ENCODE measurements at places on chromosomes 7 and 10. TPM values are rescaled to one million over a fixed set of nuclear protein-coding genes. Genes with fewer than 3 reads are reported as not detected.

Gene MMP21
- total RNA-seq: 0.17 TPM

Gene STEAP4
- 9.8 TPM for total RNA-seq

Gene BAIAP2L1
- total RNA-seq: 55.8 TPM

Gene STN1
- 29.2 TPM for total RNA-seq

Gene CTAGE15
- total RNA-seq: 0.63 TPM

Gene TBRG4
- total RNA-seq: 58.0 TPM

Gene FZD8
- total RNA-seq: 9.4 TPM

Gene SERPINE1
- total RNA-seq: 6.6 TPM

Gene PTF1A
- not detected for total RNA-seq

Gene VWDE
- total RNA-seq: 1.7 TPM

Gene ADAM12
- 2.1 TPM for total RNA-seq

Gene ABCF2
- total RNA-seq: 25.3 TPM

Gene TMEM273
- 35.8 TPM for total RNA-seq

Gene NFKB2
- total RNA-seq: 42.2 TPM

Gene TET1
- total RNA-seq: 3.1 TPM

Gene C10orf53
- total RNA-seq: not detected

Gene CPED1
- total RNA-seq: 58.6 TPM

Gene PNLIPRP2
- total RNA-seq: 1.2 TPM

Gene SUGCT
- 7.6 TPM for total RNA-seq

Gene MSMB
- total RNA-seq: 15.8 TPM

Gene UNCX
- total RNA-seq: not detected

Measured in mucosa of gallbladder (tissue), 1 donor.